ENCODE measurements at places on chromosomes 12 and 14.

GRCh38 chr12:31118347-31119191, 44.9 kb downstream of the DDX11 start:
- DNase-seq = peak; percentile 56

GRCh38 chr12:26021534-26021933, 63.1 kb downstream of the RASSF8 start:
- DNase-seq = no peak

DNA sequence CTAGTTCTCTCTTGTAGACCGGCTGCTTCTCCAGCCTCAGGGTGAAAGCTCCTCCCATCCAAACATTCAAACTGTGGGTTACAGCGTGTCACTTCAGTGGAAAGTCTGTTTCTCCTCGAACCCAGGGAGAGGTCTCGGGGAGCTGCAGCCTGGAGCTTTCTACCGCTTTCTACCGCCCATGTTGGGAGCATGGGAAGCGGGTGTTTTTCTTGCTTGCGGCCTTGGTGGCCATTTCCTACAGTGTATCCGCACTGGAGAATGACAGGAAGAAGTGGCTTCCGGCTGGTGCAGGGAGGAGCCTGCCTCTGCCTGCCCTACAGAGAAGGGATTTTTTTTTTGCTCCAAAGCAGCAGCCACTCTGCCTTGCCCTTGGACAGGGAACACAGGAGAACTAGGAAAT, 21.2 kb downstream of the ZFP36L1 start:
- no peak for DNase-seq

DNA sequence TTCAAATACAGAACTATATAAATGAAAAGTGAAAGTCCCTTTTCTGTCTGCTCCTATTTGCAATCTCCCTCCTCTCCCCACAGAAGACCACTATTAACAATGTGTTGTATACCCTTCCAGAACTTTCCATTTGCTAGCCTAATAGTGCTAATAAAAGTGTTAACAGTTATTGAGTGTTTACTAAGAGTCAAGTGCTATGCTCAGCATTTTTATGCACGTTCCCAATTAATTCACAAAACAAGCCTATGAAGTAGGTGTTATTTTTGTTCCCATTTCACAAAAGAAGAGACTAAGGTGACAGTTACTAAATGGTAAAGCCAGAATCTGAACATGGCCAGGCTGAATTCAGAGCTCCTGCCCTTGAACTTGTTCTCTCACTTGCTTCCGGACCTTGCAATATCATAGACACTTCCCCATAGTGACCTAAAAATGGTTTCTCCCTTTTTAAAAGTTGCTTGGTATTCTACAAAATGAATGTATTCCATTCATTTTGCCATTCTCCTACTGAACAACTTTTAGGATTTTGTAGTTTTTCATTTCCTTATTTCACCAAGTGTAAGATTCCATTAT, 1.6 kb upstream of the PRKAB1 start:
- no peak for DNase-seq

GRCh38 chr12:10242539-10242938, 29.9 kb downstream of the GABARAPL1 start:
- no peak for DNase-seq

DNA sequence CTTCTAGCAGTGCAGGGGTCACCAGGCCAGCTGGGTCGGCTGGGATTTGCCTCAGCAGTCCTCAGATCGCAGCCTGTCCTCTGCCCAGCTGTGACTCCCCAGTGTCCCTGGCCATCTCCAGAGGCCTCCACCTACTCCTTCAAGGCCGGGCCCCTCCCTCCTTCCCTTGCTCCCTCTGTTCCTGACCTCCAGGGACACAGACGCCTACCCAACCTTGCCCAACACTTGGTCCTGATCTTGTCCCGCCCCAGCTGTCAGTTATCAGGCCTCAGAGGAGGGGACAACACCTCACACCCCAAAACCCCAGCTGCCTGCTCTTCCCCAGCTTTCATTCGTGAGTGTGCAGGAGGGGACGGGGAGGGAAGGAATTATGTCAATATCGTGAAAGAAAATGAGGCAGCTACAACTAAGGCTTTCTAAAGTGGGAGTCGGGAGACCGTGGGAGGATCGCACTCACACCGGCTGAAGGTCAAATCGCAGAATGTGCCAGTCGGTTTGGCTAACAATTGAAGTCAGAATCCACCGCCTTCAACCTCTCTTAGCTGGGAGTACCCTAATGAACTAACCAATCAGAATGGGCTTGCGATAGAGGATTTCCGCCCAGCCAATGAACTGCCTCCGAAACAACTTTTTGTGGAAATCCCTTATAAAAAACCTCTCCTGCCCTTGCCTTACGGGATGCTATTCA, 9.4 kb upstream of the PLBD2 start:
- no peak for DNase-seq

DNA sequence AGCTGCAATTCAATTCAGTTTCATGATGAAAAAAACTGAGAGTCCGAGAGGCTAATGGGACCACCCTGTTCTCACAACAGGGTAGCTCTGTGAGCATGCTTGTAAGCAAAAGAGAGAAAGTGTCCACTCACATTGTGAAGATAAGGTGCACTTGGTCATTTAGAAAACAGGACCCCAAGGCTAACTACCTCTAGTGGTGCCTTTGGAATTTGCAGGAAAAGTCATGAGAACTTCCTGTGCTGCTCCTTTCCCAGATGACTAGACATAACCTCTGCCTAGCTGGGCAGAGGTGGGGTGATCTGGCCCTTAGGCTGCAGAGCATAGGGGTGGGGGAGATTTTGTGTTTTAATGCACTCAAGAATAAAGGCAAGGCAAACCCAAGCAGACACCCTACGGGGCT, 118.9 kb downstream of the STAB2 start:
- DNase-seq = no peak

- DNase-seq = no peak
Observed at GRCh38 chr12:51994959-51995358, 11.8 kb upstream of the TAMALIN start.

- no peak for DNase-seq
Observed at GRCh38 chr12:123530668-123531067, 2.9 kb downstream of the RILPL1 start.

- DNase-seq = no peak
Observed at GRCh38 chr12:70244409-70244808, 1.2 kb downstream of the CNOT2 start.

DNA sequence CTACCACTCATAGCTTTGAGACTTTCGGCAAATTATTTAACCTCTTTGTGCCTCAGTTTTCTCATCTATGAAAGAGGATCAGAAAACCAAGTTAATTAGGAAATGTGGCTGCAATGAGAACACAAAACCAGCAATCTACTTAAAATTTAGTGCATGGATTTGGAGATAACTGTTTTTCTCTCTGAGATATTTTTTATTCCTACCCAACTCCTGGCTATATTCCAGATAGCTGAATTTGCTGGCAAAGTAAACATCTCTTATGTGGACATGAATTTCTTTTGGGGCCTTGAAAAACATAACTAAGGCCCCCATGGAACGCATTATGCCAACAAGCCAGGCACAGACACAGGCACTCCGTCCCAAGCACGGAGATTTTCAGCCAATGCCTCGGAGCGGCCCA, 53.4 kb upstream of the FOXN3 start:
- DNase-seq = no peak

GRCh38 chr12:95594136-95594535, 42.9 kb upstream of the USP44 start:
- DNase-seq = no peak

DNA sequence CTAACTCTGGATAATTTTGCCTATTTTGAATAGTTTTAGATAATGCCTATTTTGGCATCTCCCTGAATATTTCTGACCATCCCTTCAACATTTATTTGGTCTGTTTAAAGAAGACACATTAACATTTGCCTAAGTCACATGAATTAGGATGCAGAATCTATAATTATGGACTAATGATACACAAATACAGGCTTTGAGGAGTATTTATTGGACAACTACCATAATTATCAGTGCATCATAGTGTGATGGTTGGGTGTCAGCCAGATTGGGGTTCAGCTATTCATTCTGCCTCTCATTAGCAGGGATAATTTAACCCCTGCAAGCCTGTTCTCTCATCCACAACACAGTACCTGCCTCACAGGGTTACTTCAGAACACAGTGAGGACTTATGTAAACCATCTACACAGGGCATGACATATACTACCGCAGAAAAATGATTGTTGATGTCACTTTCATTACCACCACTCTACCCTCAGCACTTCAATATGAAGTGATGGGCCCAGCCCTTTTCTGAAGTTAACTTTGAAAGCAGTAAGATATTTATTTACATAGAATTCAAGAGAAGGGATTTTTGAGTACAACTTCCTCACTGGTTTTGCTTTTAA, 14.4 kb downstream of the PRKCH start:
- DNase-seq = no peak

- DNase-seq = no peak
Observed at GRCh38 chr14:20608383-20609110, 17.4 kb upstream of the RNASE12 start.

- peak; percentile 83 for DNase-seq
Observed at GRCh38 chr12:38906482-38907200, 1.2 kb upstream of the CPNE8 start.

DNA sequence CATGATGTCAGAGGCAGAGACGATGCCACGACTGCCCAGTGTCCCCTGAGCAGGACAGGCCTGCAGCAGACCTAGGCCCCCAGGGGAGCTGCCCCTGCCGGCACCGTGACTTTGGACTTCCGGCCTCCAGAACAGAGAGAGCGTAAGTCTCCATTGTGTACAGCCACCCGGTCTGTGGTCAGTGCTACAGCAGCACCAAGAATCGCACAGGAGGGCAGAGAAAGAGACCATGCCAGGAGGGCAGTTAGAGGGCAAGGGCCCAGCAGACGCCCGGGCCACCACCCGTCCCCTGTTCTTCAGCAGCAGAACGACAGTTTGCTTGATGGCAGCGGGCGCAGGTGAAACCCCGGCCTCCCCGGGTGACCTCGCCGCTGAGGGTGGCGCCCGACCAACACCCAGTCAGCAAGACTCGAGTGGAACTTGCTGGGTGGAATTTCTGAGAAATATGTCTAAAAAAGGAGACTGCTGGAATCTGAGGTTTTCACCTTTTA, 19.7 kb downstream of the GALNT9 start:
- DNase-seq = no peak

- no peak for DNase-seq
Observed at GRCh38 chr14:90676912-90677311, 139.3 kb downstream of the TTC7B start.

- no peak for DNase-seq
Observed at GRCh38 chr14:38442208-38442607, 186.3 kb upstream of the CLEC14A start.

DNA sequence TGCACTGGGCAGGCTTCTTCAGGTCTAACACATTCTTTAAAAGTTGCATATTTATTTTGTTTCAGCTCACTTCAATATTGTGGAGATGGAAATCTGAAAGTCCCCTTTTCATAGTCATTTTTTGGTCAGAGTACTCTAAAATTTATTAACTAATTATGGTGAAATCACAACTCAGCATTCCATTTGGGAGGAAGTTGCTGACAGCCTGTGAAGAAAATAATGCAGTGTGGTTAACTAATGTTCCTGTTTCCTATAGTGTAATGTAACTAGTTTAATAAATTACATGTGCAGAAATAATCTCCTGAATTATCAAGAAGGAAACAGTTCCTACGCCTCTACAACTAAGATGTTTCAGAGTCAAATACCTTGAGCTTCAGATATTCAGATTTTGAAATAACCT, 17.1 kb downstream of the LRFN5 start:
- no peak for DNase-seq

- no peak for DNase-seq
Observed at GRCh38 chr14:40525314-40525713, 1081.4 kb upstream of the LRFN5 start.

DNA sequence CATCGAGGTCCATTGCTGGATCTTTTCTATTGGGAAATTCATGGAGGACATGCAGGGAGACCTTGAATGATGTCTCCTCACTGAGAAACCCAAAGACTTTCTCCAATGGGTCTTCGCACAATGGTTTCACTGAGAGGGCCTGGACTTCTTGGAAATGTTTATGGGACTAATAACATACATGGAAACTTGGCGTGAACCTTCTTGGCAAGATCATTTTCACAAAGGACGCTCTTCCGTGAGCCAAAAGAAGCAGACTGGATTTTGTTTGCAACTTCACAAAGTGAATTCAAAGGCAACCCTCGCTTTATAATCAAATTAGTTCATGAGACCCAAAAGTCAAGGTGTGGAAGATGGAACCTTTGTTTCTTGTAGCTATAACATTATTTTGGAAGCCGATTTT, 154.4 kb downstream of the TMEM132C start:
- DNase-seq = no peak

- no peak for DNase-seq
Observed at GRCh38 chr12:33116284-33116683, 219.7 kb upstream of the PKP2 start.

GRCh38 chr12:88638388-88638787, 58.1 kb upstream of the KITLG start:
- DNase-seq = no peak

DNA sequence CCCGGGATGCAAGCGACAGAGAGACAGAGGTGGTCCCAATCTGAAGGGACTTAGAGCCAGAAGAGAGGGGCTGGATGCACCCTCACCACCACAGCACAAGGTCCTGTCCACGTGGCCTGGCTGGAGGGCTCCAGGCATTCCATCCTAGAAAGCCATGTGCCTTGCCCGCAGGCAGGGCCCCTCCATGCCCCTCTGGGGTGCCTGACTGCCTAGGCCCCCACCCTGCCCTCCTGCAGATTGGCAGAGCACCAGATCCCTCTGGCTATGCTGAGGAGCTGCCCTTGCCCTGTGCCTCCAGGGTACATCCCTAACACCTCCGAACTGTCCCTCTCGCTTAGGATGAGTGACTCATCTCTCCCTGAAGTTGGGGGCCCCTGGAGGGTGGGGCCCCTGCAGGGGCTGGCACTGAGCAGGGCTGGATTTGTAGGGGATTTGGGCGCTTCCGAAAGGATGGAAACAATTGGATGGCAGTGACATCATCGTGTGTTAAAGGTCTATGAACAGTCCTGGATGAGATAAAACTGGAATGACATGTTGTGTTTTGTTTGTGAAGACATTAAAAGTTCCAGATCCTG, 50.9 kb downstream of the CHGA start:
- no peak for DNase-seq

- DNase-seq = peak; percentile 35
Observed at GRCh38 chr12:57005980-57006808, at the start of gene ZBTB39. Gene ZBTB39 (minus strand): TSS chr12:57006546. CDS start chr12:57004917, 1,629 bp downstream.

GRCh38 chr14:67002994-67003753, 186.1 kb upstream of the GARIN2 start:
- no peak for DNase-seq

- DNase-seq = no peak
Observed at GRCh38 chr12:80195074-80195726, 95.9 kb downstream of the OTOGL start.
